ENCODE measurements at places on chromosomes 16 and 17.
A peak's percentile ranks its signal among the peaks of the same experiment; 100 is the strongest.

DNA sequence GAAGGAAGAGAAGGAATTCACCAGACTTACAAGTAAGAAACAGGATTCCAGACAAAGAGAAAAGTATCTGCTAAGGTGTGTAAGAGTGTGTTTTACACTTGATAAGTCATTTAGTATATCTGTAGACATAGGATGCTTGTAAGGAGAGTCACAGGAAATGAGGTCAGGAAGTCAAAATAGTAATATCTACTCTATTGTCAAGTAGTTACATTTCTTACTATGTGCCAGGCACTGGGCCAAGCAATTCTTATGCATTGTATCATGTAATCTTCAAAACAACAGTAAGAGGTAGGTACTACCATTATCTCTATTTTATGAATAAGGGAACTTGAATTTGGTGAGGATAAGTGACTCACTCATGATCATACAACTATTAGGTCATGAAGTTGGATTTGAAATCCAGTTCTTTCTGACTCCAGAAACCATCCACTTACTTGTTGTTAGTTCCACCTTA lies 129.1 kb downstream of the SNX11 start:
- DNase-seq = no peak

DNA sequence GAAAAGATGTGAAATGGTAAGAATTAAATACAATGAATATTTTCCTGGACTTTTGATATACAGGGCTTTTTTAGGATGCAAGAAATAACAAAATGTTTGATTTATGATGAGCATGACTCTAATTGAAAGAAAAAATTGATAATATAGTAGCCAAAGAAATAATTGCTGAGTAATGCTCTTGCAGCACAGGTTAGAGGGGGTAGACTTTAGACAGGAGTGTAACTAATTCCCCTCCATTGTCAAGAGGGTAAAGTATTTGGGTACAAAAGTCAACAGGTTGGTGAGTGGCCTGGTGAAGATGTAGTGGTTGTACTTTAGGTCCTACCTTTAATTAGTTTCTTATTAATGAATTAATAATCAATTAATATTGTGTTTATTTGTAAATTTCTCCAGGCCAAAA lies 912.3 kb downstream of the KCNJ2 start:
- DNase-seq = no peak

- DNase-seq = no peak
These were observed 53.5 kb downstream of the MARCHF10 start for GRCh38 chr17:62754631-62755030.

- no peak for DNase-seq
These were observed 2.6 kb downstream of the ZCCHC14 start for GRCh38 chr16:87490096-87490798.

DNA sequence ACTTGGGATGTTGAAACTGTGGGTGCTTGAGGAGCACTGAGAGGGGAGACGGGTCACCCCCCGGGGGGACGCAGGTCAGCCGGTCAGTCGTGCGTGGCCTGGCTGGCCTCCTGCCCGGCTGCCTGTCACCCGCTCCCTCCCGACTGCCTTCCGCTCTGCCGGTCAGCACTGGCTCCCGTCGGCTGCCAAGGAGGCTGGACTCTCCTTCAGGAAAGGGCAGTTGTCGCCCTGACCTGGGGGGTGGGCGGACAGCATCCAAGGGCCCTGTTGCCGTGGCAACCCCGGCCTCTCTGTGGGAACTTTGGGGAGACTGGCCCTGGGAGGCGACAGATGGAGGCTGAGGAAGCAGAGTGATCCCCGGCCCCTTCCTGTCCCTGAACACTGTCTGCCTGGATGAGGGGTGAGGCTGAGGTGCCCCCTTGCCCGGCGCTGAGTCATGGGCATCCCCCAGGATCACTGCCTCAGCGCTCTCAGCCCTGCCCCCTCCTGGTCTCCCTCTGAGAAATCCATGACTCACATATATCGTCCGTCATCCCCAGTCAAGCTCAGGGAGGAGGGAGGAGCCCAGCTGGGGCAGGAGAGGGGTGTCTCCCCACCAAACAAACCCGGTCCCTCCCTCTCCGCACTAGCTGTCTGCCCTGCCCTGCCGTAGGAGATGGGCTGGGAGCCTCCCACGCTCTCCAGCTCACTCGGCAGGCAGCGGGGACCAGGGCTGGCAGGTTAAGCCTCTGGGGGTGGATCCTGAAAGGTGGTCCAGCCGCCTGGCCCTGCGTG lies at the start of gene ADGRG1:
TSS of gene ADGRG1 (plus strand) at position 623 of the 774 bp plus-strand sequence. CDS start 21,658 bp downstream, outside the sequence.
- DNase-seq = peak; percentile 22

GRCh38 chr16:9665851-9666271 lies 516.4 kb downstream of the GRIN2A start:
- no peak for DNase-seq

DNA sequence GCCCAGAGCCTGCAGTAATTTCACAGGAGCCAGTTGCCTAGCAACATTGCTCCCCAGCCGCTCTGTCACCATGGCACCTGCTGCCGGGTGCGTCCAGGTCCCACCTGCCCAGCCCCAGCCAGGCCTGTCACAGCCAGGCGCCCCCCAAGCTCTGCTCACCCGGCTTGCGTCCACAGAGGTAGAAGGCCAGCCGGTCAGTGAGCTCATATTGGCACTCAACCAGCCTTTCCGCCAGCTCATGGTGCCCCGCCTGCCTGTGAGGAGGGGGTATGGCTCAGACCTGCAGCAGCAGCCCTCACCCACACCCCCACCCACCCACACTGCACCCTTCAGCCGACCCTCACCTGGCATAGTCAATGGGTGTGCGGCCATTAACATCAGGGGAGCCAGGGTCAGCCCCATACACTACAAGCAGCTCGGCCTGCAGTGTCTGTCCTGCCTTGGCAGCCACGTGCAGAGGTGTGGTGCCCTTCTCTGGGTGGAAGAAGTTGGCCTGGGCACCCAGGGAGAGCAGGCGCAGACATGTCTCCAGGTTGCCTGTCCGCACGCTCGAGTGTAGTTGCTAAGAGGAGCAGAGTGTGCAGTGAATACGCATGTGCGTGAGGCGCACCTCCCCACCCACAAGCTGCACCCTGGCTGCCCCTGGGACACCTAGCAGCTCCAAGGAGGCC lies 7.7 kb downstream of the GIT1 start:
- no peak for DNase-seq

DNA sequence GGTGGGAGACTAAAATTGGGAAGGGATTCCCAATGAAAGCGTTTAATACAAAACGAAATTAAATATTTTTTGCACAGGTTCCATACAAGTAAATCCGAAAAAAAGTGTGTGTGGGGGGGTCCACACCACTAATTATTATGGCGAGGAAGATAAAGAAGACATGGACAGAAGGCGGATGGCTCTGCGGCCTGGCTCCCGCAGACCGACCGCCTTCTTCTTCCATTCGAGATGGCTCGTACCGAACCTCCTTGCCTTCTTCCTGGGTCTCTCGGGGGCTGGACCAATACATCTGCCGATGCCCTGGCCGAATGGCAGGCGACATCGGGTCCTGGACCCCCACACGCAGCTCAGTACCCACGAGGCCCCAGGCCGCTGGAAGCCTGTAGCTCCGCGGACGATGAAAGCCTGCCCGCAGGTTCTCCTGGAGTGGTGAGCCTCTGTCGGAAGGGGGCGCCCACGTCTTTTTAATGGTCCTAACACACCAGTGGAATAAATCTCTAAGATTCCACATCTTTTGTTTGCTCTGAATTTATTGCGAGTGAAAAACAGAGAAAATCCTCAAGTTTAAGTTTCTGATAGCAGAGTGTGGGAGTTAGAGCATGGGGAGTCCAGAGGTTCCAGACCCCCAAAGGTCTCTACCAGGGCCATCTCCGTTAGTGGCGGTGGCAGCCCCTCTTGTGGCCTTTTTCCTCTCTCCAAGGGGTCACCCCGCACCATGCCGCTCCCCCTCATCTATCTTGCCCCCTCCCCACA lies 1.4 kb downstream of the PRAC2 start:
- DNase-seq = peak; percentile 57

DNA sequence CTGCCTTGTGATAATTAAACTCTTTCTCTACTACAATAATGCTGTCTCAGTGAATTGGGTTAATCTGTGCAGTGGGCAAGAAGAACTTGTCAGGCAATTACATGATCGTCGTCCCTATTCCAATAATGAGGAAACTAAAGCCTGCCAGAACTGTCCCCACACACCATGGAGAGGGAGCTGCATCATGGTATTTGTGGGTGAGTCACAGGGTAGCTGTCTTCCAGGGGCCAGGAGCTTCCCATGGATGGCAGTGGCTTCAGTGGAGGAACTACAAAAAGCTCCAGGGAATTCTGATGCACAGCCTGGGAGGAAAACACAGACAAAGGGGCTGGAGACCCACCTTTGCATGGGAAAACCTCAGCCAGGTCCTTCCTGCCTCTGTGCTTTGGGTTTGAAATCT lies 83.3 kb upstream of the C16orf82 start:
- no peak for DNase-seq

DNA sequence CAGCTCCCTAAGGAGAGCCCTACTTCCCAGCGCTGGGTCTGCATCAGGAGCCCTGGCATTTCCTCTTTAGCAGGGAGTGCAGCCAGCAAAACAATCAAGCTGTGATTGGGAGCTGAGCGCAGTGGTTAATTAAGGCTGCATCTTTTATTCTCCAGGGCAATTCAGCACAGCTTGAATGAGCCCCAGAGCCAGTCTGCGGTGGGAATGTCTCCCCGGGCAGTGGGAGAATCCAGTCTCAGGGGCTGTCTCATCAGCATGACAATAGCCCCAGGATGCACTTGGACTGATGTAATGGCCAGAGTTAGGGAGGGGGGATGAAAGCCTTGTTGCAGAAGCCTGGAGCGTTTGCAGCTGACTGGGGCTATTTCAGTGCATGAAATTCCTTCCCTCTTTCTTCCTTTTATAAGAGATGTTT lies 292.6 kb upstream of the SOX9 start:
- DNase-seq = no peak

DNA sequence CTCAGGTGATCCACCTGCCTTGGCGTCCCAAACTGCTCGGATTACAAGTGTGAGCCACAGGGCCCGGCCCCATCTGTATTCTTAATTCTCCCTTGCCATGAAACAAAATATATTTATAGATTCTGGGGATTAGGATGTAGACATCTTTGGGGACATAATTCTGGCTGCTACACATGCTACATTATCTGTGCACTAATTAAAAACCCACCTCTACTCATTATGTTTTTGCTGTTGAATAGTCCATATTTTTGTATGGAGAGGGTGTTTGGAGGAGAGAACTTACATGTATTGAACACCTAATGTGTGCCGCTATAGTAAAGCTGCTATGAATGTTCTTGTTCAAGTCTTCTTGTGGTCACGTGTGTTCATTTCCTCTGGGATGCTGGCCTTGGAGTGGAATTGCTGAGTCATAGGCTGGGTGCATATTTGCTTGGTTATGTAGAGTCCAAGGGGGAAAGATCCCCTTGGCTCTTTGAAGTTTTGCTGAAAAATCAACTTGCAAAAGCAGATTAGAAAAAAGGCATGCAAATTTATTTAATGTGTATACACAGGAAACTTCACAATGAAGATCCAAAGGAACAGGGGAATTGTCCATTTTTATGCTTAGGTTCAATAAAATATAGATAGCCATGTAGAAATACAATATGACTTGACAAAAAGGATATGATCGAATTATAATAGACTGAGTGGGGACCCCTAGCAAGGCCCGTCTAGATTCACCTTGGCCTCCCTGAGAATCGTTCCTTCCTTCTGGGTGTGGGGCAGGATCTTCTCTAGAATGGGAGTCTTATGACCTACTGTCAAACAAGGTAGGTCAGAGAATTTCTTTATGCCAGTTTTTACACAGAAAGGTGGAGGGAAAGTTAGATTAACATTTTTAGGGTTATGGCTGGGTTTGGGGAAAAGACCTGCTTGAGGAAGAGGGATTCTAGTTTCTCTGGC lies 42.1 kb upstream of the GPRC5B start:
- no peak for DNase-seq

- no peak for DNase-seq
These were observed 19.7 kb downstream of the MAP3K3 start for GRCh38 chr17:63641692-63642448.

DNA sequence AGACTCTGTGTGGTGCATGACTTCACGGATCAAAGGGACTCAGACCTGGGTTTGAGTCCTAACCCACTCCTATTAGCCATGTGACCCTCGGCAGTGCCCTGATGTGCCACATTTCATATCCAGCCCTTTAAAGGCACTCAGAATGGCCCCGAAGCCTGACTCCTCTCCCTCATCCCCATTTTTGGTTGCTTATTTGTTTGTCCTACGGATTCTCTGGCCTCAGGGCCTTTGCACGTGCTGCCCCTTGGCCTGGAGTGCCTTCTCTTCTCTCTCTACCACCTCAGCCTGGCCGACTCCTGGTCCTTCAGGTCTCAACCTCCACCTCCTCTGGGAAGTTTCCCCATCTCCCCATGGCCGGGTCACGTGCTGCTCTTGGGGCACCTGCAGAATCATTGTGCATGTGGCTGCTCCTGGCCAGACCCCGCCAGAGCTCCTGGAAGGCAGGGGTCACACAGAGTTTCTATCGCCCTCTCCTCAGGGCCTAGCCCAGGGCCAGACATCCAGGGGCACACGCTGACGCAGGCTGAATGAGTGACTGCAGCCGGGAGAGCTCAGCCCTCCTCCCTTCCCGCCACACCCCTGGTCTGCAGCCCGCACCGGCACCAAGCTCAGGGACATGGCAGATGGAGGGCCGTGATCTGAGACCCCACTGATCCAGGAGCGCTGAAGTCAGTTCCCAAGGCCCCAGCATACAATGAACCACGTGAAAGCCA lies 22.0 kb upstream of the CIBAR2 start:
- DNase-seq = no peak

DNA sequence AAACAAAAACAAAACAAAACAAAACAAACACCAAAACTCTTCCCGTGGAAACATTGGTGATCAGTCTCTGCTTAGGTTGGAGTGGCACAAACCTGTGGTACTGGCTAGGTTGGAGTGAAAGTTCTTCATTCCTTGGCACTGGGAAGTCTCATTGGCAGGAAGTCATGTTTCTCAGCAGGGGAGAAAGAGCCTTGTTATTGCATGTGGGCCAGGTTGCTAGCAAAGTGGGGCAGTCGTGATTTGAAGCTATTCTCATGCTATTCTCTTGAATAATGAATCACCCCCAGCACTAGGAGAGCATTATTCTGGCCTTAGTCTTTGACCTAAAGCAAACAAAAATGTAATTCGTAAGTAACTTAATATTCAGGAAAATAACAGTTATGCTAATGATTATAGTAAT lies 24.3 kb upstream of the B4GALNT2 start:
- no peak for DNase-seq

GRCh38 chr17:34755371-34755770 lies 176.0 kb downstream of the TMEM132E start:
- no peak for DNase-seq

DNA sequence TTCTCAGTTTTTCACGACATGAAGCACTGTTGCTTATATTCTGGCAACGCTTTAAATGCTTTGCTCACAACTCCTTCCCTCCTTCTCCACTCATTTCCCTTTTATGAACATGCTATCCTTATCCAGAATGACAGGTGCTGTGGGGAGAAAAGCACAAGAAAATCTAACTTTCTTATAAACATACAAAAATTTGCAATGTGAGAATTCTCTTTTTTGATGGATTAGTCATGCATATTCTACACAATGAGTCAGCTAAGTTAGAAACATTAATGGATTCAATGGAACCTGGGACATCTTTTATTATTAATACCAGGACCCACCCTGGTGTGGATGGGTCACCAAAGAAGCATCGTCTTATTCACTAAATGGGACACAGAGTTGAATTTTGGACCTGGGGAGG lies 234.6 kb upstream of the CDH5 start:
- no peak for DNase-seq
